ENCODE measurements at places on chromosomes 3 and 15. TPM values are rescaled to one million over a fixed set of nuclear protein-coding genes. Genes with fewer than 3 reads are reported as not detected.

GRCh38 chr3:53357458-53357857 lies 10.1 kb upstream of the DCP1A start:
- DNase-seq = no peak

Gene CNTN6
- total RNA-seq = 0.17 TPM

DNA sequence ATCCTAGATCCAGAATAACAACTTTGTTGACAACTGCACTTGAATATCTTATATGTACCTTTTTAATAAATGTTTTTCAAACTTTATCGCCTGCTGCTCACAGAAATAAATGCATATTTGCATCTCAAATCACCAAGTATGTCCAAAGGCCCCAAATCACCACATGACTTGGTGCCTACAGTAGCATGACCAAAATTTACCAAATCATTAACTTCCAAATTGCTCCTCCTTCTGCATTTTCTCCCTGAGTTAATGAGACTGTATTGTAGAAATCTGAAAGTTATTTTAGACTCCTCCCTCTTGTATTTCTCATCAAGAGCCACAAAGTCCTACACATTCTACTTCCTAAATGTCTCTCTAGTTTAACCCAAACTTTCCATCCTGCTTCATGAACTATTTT lies 635.5 kb upstream of the NAALADL2 start:
- no peak for DNase-seq

DNA sequence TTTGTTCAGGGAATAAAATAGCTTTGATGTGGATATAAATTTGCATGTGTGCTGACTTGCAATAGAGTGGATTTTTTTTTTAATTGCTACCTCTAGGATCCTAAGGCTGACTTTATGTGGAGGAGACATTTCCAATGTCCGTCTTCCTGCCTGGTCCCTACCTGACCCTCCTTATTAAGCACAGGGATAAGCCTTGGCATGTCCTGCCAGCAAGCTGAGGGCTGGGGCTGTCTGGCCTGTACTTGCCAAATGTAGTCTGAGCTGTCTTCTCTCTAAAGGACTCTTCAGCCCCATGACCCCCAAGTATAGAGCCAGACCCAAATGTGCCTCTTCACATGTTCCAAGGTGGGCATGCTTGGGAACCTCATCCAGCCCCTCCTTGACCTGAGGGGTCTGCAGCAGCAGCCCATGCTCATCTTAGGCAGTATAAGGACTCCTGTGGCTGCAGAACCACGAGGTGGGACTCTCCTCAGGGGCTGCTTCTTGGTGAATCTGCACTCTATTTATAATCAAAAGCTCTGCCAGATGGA lies 88.8 kb downstream of the CACNA1D start:
- DNase-seq = no peak

DNA sequence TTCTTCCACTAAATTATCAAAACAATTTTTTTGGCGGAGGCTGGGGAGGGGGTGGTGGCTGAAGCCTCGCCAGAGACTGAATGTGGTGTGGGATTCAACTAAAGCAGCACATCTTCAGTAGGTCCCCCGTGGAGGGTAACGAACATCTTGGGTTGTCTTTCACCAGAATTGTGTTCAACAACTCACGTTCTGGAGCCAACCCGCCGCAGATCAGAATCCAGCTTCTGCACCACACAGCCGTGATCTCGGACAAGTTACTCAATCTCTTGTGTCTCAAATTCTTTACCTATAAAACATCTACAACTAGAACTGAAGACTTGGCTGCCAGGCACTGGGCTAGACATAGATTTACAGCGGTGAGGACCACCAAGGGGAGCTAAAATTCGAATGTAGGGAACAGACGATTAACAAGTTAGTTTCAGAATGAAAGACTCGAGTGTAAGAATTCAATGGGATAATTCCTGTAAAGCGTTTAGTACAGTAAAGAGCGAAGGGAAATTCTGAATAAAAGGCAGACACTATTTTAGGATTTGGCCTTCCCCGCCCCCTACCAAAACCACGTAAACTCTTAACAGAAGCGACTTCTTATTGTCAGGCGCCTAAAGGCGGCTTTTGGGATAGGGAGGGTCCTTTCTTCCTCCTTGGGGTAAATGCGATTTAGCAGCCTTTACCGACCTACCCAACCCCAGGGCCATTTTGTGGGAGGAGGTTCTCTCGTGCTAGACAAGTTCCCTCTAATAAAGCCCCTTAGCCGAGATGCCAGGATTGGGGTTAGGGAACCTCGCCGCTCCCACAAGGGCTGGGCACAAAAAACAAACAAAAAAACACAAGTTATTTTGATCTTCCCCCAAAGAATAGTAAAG lies 697 bp upstream of the RAB5A start:
- DNase-seq = no peak

DNA sequence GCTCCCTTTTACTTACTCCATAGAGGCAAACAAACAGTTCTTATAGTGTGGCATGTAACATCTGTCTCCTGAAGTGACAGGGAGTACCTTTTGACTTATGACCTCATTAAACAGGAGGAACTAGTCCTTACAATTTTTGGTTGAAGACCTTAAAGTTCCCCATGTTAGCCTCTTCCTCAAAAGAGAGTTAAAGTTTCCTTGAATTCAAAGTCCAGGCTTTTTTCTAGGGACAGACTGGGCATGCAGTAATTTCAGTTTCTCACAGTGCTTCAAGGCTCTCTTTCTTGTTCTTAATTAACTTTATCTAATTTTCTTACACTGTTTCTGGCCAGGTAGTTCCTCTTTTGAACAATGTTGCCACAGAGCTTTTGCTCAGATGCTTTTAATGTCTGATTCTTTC lies 12.1 kb downstream of the GOLM2 start:
- no peak for DNase-seq

GRCh38 chr3:148087601-148088371 lies 609.9 kb upstream of the AGTR1 start:
- DNase-seq = no peak

Gene BFSP2
- not detected for total RNA-seq

Gene SLCO2A1
- total RNA-seq = not detected
